ENCODE measurements at places on chromosomes 5 and 9.

- DNase-seq = peak; percentile 78
Measured at GRCh38 chr9:136095070-136096058, at the start of gene NACC2. Gene NACC2 (minus strand): TSS chr9:136095289. CDS start chr9:136050521, 44,768 bp downstream.

DNA sequence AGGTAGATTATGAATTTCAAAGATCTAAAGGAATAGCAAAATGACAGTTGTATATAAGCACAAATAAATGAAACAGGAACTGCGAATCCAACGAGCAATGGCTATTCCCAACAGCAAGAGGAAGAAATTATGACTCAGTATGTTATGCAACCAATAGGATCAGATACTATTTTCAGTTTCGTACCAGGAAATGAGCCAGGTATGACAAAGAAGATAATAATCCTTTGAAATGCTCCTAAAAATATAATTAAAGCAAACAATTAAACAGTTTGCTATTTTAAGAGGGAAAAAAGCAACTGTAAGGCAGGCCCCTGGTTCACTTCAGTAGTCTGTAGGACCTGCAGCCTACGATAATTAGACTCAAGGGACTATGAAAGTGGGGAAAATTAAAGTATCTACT, 58.9 kb downstream of the AUH start:
- no peak for DNase-seq

- DNase-seq = no peak
Measured at GRCh38 chr9:108535526-108535925, 320.3 kb downstream of the ACTL7B start.

DNA sequence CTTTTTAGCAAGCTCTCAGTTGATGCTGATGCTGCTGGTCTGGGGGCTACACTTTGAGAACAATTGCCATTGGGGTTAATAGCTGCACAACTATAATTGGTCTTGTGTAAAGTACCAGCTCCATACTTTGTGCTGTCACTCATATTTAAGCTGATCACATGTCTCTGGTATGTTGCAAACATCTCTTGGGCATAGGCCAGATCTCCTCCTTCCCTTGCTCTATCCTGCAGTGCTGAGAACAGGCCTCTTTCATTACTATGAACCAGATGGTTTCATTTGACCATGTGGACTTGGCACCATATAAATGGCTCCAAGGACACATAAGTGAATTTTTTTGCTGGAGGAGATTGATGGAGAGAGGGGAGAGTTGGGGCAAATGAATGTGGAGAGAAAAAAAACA, 48.4 kb downstream of the DMRT2 start:
- no peak for DNase-seq

DNA sequence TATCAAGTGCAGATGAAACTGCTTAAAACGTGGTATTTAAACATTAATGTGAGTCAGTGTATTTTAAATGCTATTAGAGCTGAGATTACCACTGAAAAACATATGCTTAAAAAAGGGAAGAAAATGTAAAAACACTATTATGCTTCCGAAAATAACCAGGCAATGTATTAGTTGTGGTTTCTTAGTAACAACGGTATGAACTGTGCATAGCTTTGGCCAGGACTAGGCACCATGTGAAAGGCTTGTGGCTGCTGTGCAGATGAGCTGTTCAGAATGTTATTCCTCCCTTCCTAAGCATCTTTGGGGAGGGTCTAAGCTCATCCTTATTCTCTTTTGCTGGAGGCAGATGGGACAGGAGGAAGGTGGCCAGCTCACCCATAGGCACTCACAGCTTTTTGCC, 84.9 kb downstream of the NTRK2 start:
- DNase-seq = no peak

GRCh38 chr5:179243333-179243732, 101.9 kb downstream of the ADAMTS2 start:
- DNase-seq = no peak

DNA sequence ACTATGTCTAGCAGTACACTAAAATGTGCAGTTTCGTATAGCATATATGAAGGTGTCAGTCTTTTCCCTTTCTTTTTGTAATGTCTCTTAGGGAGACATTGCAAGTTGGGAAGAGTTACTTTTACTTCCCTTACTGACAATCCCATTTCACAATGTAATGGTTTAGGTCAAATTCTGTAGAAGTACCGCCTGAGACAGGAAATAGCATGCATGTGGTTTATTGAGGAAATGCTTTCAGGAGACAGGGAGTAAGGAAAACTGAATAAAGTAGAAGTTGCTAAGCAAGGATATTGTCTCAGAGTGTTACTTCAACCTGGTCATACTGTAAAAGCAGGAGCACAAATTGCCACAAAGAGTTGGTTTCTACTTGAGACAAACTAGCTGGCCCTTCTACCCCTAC, 32.1 kb upstream of the MSANTD3 start:
- no peak for DNase-seq

DNA sequence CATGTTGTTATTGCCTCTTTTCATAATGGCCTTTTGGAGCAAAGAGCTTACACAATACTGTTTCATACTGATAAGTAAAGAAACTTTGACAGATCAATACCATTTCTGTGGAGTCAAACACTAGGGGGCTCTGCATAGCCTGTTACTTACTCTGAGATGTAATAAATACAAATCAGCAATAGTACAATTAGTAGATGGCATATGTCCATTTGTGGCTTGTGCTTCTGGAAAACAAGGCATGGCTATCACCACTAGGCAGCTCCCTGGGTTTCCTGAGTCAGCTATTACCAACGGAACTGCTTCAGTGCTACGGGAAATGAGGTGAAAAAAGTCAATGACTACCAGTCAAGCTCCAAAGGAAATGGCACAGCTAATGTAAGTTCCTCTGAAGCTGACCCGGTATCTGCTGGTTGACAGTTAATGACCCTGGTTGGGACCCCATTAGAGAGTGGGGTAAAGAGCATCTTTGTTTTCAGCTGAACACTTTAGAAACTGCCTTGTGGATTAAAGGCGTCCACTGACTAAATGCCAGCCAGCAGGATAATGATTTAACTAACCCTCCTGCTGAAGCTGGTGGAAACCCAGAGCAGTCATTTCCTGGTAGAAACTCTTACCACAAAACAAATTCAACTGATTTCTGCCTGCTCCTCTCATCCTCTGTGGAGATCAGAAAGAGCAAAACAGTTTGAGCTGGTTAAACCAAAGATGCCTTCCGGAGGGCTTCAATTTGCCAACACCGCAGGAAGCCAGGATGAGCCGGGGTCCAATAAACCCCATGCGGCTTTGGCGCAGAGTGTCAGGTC, 69.0 kb upstream of the FAM169A start:
- no peak for DNase-seq

DNA sequence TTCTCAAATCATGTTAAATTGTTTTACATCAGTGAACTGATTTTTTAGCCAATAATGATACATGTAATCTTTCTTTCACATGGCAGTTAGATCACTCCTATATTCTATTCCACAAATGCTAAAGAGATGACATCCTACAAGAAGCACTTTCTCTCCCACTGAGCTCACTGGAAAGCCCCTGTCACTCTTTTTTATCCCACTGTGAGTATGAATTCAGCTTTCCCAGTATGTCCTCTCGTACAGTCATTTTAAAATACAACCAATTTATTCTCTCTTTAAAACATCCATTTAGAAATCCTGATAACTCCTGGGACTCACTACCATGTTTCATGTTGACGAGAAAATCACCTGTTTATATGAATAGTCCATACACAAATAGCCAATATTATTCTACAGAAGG, 599.9 kb downstream of the SEMA5A start:
- no peak for DNase-seq

DNA sequence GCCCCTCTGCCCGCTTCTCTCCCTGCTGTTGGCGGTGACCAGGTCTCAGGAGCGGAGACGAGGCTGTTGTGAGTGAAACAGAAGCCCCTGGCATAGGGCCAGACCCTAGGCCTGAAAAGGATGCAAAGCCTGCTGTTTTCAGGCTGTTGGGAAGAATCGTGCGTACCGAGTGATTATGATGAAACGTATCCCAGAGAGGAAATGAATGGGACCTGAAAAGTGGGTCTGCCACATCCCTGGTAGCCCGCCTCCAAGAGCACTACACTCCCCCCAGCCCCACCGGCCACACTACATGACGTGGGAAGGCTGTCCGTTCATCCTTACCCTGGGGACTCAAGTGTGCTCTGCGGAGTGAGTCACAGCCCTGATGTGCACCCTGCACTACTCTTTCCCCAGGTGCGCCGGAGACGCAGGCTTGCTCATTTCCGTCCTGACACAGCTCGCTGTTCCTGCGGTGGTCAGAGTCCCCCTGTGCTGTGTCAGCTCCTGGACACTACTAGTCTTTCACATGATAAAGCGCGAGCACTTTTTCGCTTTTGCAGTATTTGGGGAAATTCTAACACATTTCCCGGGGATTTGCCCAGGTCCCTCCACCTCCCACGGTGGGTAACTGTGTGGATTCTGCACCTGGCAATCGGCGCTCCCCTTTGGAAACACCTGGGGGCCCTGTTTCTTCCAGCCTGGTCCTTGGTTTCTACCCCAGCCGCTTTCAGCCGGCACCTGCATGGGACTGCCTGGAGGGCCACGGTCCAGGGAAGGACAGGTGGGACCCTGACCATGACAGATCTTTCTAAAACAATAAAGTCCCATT, 91.5 kb downstream of the ANKRD33B start:
- no peak for DNase-seq

DNA sequence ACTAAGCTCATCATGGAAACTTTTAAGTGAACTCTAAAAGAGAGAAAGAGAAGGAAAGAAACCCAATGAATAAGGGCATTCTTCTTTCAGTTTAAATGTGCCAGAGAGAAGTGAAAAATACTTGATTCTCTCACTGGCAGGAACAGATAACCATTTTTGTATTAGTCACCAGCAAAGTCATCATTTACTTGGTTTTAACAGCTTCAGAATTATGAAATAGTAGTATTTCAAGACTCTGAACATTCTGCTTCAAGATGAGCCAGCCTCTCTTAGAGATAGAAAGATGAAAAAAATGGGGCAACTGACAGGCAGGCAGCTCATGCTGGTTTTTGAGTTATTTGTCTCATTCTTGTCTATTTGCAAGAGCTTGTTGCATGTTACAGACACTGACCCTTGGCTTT, 103.5 kb downstream of the GCNT1 start:
- DNase-seq = no peak

- DNase-seq = no peak
Measured at GRCh38 chr9:113622600-113623400, 159.3 kb downstream of the RGS3 start.

DNA sequence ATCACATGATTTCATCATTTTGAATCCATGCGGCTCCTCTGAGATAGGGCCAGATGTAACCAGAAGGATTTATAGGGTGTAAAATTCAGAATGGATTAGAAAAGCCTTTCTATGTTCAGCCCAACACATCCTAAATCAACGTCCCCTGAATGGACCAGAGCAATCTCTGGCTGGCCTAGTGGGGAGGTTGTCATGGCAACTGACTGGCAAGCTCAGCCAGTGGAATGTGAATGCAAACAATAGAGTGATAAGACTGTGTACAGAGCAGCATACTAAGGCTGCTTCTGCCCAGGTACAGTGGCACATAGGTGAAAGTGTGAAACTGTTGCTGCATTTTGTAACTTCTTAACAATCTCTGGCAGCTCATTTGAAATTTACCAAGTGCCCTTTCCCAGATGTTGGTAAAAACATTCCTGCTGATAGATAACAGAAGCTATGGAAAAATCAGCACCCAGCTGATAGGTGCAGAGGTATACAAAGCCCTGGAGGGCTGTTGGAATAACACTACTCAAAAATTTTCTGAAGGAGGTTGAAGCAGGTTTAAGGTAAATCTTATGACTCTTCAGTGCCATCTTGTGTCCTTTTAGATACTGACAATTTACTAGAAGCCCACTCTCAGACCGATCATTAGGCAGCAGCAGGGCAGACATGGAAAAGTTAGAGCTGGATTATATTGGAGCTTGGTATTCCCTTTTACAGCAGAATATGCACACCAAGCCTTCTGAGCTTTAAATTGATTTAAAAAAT, 267.2 kb downstream of the RAB3C start:
- no peak for DNase-seq

DNA sequence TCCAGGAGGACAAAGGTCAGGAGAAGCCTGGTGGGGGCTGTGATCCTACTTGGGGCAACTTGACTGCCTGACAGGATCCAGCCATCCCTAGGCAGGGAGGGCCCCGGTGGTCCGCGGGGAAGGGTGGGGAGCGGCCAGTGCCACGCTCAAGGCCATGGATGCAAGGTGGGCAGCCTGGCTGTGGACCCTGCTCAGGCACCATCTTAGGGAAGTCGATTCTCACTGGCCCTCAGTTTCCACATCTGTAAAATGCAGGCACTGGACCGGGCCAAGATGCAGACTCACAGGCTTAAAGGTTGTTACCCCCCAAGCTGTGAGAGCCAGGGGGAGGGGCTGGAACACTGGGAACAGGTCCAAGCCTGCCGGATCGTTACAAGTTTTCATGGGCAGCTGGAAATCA, 8.7 kb upstream of the DOLPP1 start:
- DNase-seq = no peak
